ENCODE measurements at places on chromosomes 1 and 21. TPM values are rescaled to one million over a fixed set of nuclear protein-coding genes. Genes with fewer than 3 reads are reported as not detected.

SMCP gene
- not detected for total RNA-seq

SPRR4 gene
- not detected for total RNA-seq

MYOC gene
- total RNA-seq = not detected

NES gene
- total RNA-seq = not detected

TAS1R1 gene
- not detected for total RNA-seq

ZNF593OS gene
- not detected for total RNA-seq

PIGC gene
- total RNA-seq = 18.4 TPM

KRTAP7-1 gene
- not detected for total RNA-seq

ADGRB2 gene
- total RNA-seq = 11.4 TPM

PADI1 gene
- total RNA-seq = not detected

SMYD3 gene
- total RNA-seq = 34.5 TPM

MIXL1 gene
- 2.7 TPM for total RNA-seq

PIK3C2B gene
- total RNA-seq = 43.9 TPM

TMPRSS2 gene
- total RNA-seq = not detected

TRIM63 gene
- total RNA-seq = not detected

SLC25A34 gene
- total RNA-seq = 2.2 TPM

AIRE gene
- total RNA-seq = not detected

ADAM30 gene
- total RNA-seq = not detected

LRRC53 gene
- not detected for total RNA-seq

ADAMTSL4 gene
- not detected for total RNA-seq

S100A10 gene
- total RNA-seq = 4.1 TPM

HLX gene
- total RNA-seq = not detected

RGS4 gene
- total RNA-seq = not detected

S1PR1 gene
- not detected for total RNA-seq

NHLH1 gene
- 0.65 TPM for total RNA-seq

MATN1 gene
- not detected for total RNA-seq

HEYL gene
- total RNA-seq = not detected

S100A12 gene
- not detected for total RNA-seq

ARMH1 gene
- 7.9 TPM for total RNA-seq

CRTC2 gene
- 65.6 TPM for total RNA-seq

OLFML2B gene
- not detected for total RNA-seq

ITLN2 gene
- not detected for total RNA-seq

DNAI4 gene
- total RNA-seq = 10.2 TPM

RHEX gene
- total RNA-seq = 10.0 TPM

RIIAD1 gene
- not detected for total RNA-seq

HHAT gene
- total RNA-seq = 11.1 TPM

ST7L gene
- total RNA-seq = 22.8 TPM

SMPDL3B gene
- total RNA-seq = not detected

ZNF697 gene
- total RNA-seq = not detected

AGMAT gene
- 0.39 TPM for total RNA-seq

KCNE2 gene
- total RNA-seq = not detected

INKA2 gene
- total RNA-seq = 12.2 TPM

RGS5 gene
- total RNA-seq = 1.2 TPM

LCE1C gene
- not detected for total RNA-seq

DMAP1 gene
- 55.9 TPM for total RNA-seq

ATXN7L2 gene
- total RNA-seq = 8.2 TPM

AMY1B gene
- total RNA-seq = not detected

C8B gene
- not detected for total RNA-seq

SPRR2A gene
- total RNA-seq = not detected

LYPD8 gene
- total RNA-seq = not detected

LHX4 gene
- not detected for total RNA-seq

RYR2 gene
- total RNA-seq = not detected

DCST1 gene
- total RNA-seq = not detected

All from OCI-LY7 (cell line).